Transverse colon (tissue), 4 donors: ENCODE measurements at places on chromosomes 12 and 14. TPM values are rescaled to one million over a fixed set of nuclear protein-coding genes. Genes with fewer than 3 reads are reported as not detected.

- H3K27ac ChIP-seq: no peak overlapping the region
- no peaks in the 10 kb centered on the region for H3K4me1 ChIP-seq
- no peaks in the 10 kb centered on the region for H3K36me3 ChIP-seq
- no peak overlapping the region for H3K4me3 ChIP-seq
- H3K27me3 ChIP-seq: no peaks in the 10 kb centered on the region
- DNase-seq: no peak
Observed at GRCh38 chr14:45426685-45427282, 173.8 kb upstream of the MIS18BP1 start.

GRCh38 chr12:40137252-40137651, 31.4 kb upstream of the SLC2A13 start:
- no peak overlapping the region for H3K27ac ChIP-seq
- no peaks in the 10 kb centered on the region for H3K36me3 ChIP-seq
- no peaks in the 10 kb centered on the region for H3K4me1 ChIP-seq
- no peak for DNase-seq
- no peaks in the 10 kb centered on the region for H3K27me3 ChIP-seq

DNA sequence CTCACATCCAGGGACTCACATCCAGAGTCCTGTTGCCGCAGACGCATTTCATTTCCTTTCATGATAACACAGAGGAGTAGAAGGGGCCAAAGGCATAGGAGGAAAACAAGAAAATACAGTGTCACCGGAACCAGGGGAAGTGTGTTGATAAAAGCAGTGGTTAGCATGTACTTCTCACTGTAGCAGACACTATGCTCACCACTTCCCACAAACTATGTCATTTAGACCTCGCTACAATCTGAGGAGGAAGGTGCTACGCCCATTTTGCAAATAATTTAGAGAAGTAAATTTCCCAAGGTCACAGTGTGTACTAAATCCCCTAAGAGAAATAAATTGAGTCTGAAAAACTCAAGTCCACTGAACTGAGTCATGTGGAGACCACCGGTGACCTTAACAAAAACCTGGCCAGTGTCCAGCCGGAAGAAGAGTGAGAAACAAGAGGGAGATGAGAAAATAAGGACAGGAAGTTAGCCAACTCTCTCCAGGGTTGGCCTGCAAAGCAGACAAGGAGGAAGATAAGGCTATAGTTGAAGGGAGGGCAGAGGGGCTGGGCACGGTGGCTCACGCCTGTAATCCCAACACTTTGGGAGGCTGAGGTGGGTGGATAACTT, 25.8 kb upstream of the TMCC3 start:
- peak overlapping the region; percentile 54 for H3K27ac ChIP-seq
- DNase-seq: peak; percentile 35
- H3K4me1 ChIP-seq: peaks cover 28% of the 10 kb centered on the region
- H3K27me3 ChIP-seq: no peaks in the 10 kb centered on the region

GRCh38 chr12:95573951-95574576, 22.8 kb upstream of the USP44 start:
- no peaks in the 10 kb centered on the region for H3K36me3 ChIP-seq
- no peaks in the 10 kb centered on the region for H3K27me3 ChIP-seq
- DNase-seq: no peak

DNA sequence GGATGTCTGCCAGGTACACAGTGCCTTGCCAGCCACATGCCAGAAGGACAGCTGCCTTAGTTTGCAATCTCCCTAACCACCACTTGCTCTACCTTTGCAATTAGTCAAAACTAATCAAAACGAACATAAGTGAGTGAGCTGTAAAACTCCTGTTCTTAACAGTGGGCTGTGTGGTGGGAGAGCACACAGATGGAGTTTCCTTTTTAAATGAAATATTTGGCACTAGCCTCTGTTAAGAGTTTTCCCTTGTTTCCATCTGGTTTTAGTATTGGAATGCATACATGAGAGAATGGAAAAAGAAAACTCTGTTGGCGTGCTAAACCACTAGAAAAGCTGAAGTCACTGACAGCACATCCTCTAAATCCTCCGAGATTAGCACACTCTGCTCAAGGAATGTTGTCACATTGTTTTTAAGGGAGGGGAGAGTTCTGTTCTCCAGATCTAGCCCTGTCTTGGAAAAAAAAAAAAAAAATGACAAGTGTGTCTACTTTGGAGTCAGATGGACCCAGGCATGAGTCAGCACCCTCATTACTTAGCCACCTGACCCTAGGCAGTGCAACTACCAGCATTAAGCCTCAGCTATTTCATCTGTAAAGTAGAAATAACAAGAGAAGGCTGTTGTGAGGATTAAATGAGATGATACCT, 83.9 kb downstream of the STXBP6 start:
- no peak overlapping the region for H3K4me3 ChIP-seq
- no peaks in the 10 kb centered on the region for H3K36me3 ChIP-seq
- DNase-seq: peak; percentile 37
- no peaks in the 10 kb centered on the region for H3K27me3 ChIP-seq

GRCh38 chr14:93019970-93020369, 95.8 kb downstream of the ITPK1 start:
- H3K4me1 ChIP-seq: peaks cover 15% of the 10 kb centered on the region
- no peak overlapping the region for H3K4me3 ChIP-seq
- no peaks in the 10 kb centered on the region for H3K27me3 ChIP-seq
- peak overlapping the region; percentile 83 for H3K27ac ChIP-seq
- no peak for DNase-seq
- no peaks in the 10 kb centered on the region for H3K36me3 ChIP-seq

Gene RASSF3
- 67.3 TPM for total RNA-seq

DNA sequence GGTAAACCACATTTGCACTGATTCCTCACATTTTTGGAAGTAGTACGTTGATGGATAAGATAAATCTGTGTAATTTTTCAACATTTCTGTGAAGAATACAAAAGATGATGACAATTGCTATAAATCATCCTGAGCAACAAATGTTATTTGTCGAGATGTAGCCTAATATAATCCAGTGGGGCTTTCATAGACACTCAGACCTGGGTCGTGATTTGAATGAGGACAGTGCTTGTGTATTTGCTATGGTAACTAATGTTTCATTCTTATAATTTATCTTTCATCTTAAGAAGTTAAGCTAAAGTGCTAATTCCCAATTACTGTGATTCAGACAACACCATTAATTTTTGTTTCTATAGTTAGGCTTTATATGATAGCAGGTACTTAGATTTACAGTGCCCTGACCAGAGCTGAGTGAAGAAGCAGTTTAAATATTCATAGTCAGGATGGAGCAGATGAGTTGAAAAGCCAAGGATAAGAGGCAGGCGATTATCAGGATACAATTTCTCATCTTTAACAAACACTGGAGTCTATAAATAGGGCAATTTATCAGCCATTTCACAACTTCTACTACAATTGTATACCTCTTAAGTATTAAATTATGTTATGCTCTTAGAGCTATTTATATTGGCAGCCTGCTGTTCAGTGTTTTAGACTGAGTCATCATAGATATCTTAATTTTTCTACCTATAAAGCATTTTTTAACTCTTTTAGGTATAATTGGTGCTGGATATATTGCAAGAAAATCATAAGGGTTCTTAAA, 359.9 kb downstream of the TRHDE start:
- no peaks in the 10 kb centered on the region for H3K36me3 ChIP-seq
- no peak overlapping the region for H3K27ac ChIP-seq
- DNase-seq: no peak
- no peaks in the 10 kb centered on the region for H3K4me1 ChIP-seq
- H3K4me3 ChIP-seq: no peak overlapping the region
- H3K27me3 ChIP-seq: no peaks in the 10 kb centered on the region

- H3K36me3 ChIP-seq: no peaks in the 10 kb centered on the region
- no peak for DNase-seq
- no peaks in the 10 kb centered on the region for H3K4me1 ChIP-seq
- no peak overlapping the region for H3K27ac ChIP-seq
- H3K4me3 ChIP-seq: no peak overlapping the region
Observed at GRCh38 chr12:128381946-128382345, 115.0 kb downstream of the TMEM132C start.

Gene STAC3
- 3.3 TPM for total RNA-seq

DNA sequence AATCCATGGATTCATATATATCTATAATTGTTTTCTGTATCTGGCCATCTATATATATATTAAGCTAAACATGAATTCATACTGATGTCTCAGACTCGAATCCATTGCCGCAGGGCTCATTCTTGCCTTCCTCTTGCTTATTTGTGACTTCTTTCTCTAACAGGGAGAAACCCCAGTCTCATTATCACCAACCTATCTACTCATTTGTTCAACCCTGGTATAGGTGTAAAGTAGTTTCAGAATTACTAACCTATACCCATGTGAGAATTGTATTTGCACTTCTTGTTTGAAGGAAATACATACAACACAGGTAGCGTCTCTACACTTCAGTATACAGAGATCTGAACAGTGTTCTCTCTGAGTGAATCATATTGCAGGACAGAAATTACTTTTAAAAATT, 77.7 kb downstream of the PTPN11 start:
- H3K4me1 ChIP-seq: no peaks in the 10 kb centered on the region
- no peaks in the 10 kb centered on the region for H3K27me3 ChIP-seq
